ENCODE measurements at places on chromosomes 1 and 21.

DNA sequence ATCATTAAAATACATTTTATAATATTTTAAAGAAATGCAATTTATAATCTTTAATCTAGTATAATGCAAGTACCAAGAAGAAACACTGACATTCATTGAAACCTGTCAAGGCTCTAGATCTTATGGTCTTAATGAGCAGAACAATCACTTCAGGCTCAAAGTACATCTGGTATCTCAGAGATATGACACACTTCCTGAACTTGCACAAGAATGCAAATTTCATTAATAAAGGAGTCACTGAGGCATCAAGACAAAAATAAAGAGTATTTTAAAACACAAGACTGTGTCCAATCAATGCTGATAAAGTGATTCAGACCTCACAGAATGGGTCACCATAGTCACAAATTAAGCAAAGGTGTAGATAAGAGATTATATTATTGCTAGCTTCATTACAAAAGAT is 178.1 kb downstream of the AK5 start:
- no peak for DNase-seq

- no peak for DNase-seq
These were observed 21.0 kb downstream of the PLXNA2 start for GRCh38 chr1:208223136-208223535.

DNA sequence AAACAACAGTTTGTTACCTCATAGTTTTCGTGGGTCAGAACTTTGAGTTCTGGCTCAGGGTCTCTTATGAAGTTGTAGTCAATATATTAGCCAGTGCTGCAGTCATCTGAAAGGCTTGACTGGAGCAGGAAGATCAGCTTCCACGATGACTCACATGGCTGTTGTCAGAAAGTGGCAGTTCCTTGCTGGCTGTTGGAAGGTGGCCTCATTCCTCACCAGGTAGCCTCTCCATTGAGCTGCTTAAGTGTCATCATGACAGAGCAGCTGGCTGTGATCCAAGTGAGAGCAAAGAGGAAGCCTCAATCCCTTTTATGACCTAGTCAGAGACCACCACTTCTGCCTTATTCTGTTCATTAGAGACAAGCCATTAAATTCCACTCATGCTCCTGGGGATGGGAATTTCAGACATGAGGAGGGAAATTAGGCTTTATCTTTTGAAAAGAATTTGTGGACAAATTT is 5.6 kb downstream of the OSBPL9 start:
- DNase-seq, result peak; percentile 14

GRCh38 chr1:228986093-228986904 is 251.0 kb downstream of the RHOU start:
- DNase-seq, result no peak

DNA sequence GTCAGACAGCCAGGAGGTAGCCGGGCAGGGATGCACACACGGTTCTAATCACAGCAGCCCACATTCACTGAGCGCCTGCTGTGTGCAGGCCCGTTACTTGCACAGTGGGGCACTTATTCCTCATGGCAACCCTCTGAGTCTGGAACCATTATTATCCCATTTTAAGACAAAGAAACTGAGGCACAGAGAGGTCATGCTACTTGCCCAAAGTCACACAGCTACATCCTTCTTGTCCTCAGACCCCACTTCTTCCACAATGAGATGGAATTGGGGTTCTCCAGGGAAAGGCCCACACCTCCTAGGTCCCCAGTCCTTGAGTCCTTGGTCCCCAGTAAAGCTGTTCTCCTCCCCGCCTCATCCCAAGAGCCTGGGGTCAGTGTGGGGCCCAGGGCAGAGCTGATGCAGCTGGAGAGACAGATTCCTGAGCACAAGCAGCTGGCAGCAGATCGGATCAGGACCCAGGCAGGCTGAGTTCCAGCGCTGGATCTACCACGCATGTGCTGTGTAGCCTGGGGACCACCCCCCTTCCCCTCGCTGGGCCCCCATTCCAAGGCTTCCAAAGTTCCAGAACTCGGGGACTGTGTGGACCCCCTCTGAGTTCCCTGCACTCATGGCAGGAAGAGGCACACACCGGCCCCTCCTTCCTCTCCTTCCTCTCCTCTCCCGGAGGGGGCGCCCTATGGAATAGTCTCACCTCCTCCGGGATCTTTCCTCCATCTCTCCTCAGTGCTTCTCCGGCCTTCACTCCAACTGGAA is 393.4 kb downstream of the MATN1 start:
- no peak for DNase-seq

GRCh38 chr1:180501865-180502360 is 464 bp downstream of the ACBD6 start:
- no peak for DNase-seq

All from activated CD4-positive, alpha-beta T cell treated with anti-CD3 and anti-CD28 coated beads, Interleukin-2, Interleukin-6, amounts not matched to agents 100 ng/mL and 50 ng/mL, durations not matched to agents 16 hours and 8 hours (primary cell).